Stimulated activated CD4-positive, alpha-beta T cell treated with anti-CD3 and anti-CD28 coated beads, Interleukin-15, amount 100 ng/mL, for 48 hours (primary cell): ENCODE measurements at places on chromosomes 4 and X.

GRCh38 chrX:37846558-37846933, 825 bp downstream of the DYNLT3 start:
- no peak for DNase-seq

DNA sequence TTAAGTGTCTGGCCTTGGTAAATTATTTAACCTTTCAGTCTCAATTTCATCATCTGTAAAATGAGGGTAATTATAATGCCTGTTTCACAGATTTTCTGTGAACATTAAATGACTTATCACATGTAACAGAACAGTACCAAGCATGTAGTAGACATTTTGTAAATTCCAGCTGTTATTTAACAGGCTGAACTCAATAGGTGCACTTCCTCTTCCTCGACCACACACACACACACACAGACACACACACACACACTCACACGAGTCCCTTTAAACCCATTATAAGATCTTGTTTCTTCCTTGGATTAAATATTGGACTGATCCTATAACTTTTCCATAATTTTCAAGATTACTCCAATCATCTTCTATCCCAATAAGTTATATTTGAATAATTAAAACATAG, 53.4 kb upstream of the COL25A1 start:
- DNase-seq: no peak

- DNase-seq: no peak
These were observed 52.7 kb upstream of the TMPRSS11F start for GRCh38 chr4:68182382-68182820.

GRCh38 chrX:131332331-131332730, 43.2 kb upstream of the IGSF1 start:
- no peak for DNase-seq

DNA sequence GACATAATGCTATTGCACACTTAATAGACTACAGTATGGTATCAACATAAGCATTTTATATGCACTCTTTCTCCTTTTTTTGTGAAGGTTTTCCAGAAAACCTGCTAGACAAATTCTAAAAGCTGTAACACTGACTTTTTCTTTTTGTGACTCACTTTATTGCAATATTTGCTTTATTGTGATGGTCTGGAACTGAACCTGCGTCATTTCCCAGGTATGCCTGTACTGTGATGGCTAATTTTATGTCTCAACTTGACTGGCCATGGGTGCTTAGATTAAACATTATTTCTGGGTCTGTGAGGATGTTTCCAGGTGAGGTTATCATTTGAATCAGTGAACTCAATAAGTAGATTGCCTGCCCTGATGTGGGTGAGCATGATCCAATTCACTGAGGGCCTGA, 35.5 kb upstream of the LAMP2 start:
- DNase-seq: no peak

DNA sequence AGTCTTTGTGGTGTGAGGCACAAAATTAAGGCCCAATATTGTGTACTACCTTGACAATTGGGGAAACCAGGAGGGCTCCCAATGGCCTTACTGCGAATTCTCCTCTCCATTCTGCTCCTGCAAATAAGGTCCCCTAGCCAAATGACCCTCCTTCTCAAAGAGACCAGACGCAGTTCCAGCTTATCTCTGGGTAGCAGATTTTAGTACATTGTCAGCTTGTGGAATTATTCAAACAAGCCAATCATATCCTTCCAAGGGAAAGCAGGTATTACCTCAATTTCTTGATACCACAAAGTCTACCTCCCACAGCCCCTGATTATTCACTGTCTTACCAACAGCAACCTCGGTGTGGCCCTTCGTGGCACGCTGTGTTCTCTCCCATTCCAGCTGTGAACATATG, 7.8 kb upstream of the ZBTB33 start:
- DNase-seq: no peak

DNA sequence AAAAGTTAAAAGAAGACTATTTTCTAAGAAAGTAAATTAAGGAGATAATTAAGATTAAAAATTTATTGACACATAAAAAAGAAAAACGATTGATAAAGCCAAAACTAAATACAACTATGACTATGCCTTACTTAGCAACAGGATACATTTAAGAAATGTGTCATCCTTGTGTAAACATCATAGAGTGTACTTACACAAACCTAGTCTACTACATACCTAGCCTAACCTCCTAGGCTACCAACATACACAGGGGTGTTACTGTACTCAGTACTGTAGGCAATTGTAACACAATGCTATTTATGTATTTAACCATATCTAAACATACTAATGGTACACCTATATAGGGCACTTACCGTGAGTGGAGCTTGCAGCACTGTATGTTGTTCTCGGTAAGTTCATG, 108.3 kb downstream of the ANXA10 start:
- no peak for DNase-seq

GRCh38 chr4:81921751-81922159, 450.0 kb upstream of the RASGEF1B start:
- no peak for DNase-seq

DNA sequence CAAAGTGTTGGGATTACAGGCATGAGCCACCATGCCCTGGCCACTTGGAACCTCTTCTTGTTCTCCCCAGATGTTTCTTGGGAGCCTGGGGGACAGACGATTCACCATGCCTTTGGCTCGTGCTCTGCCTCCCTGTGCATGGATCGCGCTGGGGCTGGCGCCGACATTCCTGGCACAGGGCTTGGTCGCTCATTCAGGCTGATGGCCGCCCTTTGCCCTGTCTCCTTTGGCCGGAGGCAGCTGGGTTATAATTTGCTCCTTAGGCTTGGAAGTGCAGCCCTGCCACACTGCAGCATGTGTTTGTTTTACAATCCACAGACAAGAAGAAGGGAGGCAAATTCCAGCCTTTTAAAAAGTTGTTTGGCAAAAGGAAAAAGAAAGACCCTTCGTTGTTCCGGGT, 115.3 kb downstream of the AASDH start:
- no peak for DNase-seq

DNA sequence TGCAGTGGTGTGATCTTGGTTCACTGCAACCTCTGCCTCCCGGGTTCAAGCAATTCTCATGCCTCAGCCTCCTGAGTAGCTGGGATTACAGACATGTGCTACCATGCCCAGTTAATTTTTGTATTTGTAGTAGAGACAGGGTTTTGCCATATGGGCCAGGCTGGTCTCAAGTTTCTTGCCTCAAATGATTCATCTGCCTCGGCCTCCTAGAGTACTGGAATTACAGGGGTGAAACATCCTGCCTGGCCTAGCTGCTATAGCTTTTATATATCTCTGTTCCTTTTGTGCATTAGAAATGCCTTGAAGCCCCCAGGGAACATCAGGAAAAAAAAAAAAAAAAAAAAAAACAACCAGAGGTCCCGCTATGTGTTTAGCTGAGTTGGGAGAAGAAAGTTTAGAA, 34.8 kb downstream of the UBE2K start:
- DNase-seq: no peak
